ENCODE measurements at places on chromosomes 3 and 15.

GRCh38 chr3:32819551-32820348 lies 2.0 kb downstream of the TRIM71 start:
- no peak for DNase-seq

- peak; percentile 60 for DNase-seq
Measured at GRCh38 chr15:62254137-62254934, 89.3 kb upstream of the C2CD4B start.

GRCh38 chr3:23116081-23116837 lies 86.9 kb upstream of the UBE2E2 start:
- DNase-seq: no peak

GRCh38 chr3:179933080-179933479 lies 103.7 kb downstream of the PEX5L start:
- DNase-seq: no peak
